ENCODE measurements at places on chromosomes 12 and 14.
A peak's percentile ranks its signal among the peaks of the same experiment; 100 is the strongest.

DNA sequence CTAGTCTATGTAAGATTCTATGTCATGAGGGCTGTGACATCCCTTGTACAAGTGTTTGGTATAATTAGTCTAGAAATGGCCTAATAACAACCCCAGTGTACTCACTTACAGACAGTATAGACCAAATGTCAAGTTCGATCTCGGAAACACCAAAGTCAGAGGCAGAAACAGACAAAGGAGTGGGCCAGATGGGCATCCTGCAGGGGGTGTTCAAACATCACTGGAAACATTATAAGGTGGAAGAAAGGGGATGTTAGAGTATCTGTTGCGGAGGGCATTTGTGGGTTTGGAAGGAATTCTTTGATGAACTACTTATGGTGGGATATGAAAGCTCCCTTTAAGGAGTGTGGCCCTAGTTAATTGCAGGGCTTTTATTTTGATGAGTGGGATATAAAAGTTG, 134.6 kb downstream of the ESR2 start:
- no peak for DNase-seq

GRCh38 chr14:88998027-88998426, 173.6 kb downstream of the TTC8 start:
- no peak for DNase-seq

GRCh38 chr14:84323450-84323849, 1206.5 kb upstream of the FLRT2 start:
- DNase-seq: peak; percentile 57

DNA sequence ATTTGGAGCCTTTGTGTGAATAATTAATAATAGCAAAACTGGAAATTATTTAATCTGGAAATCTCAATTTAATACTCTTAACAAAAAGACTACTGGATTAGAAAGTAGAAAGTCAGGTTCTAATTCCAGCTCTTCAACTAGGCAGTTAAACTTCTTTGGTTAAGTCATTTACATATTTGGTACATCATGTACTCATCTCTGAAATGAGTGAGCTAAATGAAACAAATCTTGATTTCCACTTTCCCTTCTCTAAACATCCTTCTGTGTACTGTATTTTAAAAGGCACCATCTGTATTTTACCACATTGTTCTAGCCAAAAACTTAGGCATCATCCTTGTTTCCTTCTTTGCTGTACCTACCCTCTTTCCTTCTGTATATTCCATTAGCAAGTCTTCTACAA, 26.9 kb downstream of the CRADD start:
- DNase-seq: no peak

GRCh38 chr14:105034315-105035039, 13.6 kb upstream of the CDCA4 start:
- no peak for DNase-seq

DNA sequence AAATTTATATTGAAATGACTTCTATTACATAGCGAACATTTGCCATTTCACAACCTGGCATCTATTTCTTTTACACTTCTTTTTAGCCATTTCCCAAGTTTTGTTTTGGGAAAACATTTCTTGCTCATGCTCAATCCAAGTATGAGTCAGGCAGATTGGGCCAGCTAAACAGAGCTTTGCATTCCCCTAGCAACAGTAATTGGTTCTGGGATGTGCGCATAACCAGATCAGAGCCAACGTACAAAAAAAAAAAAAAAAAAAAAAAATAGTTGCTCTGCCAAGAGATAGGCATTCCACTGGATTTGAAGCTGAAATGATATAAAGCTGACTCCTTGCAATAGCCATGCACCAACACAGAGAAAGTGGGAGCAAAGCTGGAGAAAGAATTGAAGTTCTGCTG, 37.5 kb downstream of the PLCZ1 start:
- no peak for DNase-seq

DNA sequence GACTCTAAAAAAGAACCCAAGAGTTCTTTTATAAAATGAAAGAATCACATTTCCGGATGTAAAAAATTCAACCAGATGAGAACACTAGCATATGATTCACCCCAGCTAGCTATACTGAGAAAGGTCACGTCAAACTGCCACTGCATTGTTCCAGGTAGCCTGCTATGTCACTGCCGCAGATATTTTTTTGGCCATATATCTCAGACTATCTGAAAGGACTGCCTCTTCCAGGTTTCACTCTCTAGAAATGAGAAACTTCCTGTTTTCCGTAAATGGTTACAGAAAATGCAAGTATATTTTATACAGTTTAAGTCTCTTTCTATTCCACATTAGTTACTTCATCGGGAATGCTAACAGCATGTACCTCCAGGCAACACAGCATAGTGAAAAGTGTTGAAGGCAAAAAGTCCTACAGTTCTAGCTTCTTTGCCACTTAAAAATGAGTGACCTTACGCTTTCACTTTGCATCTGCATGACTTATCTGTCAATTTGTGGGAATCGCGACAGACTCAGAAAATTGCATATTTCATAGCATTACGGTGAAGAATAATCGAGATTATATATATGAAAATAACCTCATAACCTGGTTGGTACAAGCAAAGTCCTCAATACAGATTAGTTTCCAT, 105.2 kb downstream of the MED13L start:
- peak; percentile 87 for DNase-seq

DNA sequence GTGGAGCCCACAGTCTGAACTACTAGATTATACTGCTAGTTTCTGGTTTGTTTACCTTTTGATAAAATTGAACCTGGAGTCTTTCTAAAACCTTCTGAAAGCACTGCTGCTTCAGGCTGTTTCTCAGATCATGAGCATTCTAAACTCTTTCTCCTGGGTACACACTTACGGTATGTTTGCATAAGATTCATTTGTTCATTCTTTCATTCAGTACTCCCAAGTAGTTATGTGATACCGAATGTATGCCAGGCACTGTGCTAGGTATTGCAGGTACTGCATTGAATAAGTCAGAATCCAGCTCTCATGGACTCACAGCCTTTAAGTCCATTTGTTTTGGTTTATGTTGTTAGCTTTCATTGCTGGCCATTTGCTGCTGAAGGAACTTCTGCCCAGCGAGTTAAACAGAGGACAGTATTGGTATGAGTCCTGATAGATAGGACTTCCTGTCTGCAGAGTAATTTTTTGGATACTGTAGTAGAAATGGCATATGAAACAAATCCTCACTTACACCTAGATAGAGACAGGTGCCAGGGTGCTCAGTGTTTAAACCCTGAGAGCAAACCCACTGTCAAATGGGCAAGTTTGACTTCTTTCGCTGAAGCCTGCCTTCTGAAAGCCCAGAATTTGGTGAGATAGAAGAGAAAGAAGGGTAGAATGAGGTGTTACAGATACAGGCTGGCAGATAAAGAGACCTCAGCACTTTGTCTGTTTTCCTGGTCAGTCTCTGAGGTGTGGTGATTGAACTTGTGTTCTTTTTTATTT, 2.1 kb downstream of the SUSD6 start:
- no peak for DNase-seq

- no peak for DNase-seq
These were observed 325.9 kb downstream of the GPHN start for GRCh38 chr14:66833816-66834215.

DNA sequence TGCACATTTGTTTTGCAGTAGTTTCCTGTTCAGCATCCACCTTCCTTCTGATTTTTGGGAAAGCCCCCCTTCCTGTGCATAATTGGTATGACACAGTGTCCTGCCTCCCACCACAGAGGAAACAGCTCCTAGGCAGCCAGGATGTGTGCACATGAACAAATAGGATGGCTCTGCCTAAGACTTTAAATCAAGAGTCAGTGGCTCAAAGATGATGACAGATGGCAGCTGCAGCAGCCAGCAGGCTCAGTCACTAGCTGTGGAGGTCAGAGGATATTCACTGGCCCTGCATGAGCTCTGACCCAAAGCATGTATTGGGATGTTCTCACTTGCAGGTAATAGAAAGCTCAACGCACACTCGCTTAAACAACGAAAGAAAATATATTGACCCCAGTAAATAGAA, 90.3 kb downstream of the KCNK10 start:
- no peak for DNase-seq

- peak; percentile 85 for DNase-seq
These were observed 1.1 kb downstream of the SLC6A15 start for GRCh38 chr12:84911271-84912197.

GRCh38 chr12:48489012-48489411, 6.7 kb downstream of the C12orf54 start:
- no peak for DNase-seq

- DNase-seq: no peak
These were observed 859.1 kb upstream of the FLRT2 start for GRCh38 chr14:84670796-84671195.

GRCh38 chr14:24100982-24101494, 6.9 kb downstream of the PCK2 start:
- DNase-seq: no peak

DNA sequence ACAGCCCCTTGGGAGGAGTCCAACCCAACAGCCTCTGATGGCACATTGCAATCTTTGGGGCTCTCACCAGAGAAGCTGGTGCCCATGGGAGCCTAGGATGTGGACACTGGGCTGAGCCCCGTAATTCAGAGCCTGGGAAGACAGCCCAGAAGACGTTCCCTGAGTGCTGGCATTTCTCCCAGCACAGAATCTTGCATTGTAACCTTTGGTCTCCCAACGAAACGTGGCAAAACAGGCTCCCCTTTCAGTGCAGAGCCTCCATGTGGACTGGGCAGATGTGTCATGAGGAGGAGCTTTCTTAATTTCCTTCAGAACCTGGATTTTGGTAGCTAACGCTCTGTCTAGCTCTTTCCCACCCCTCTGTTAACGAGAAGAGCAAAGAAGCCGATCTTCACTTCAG, 26.3 kb downstream of the BATF start:
- no peak for DNase-seq

DNA sequence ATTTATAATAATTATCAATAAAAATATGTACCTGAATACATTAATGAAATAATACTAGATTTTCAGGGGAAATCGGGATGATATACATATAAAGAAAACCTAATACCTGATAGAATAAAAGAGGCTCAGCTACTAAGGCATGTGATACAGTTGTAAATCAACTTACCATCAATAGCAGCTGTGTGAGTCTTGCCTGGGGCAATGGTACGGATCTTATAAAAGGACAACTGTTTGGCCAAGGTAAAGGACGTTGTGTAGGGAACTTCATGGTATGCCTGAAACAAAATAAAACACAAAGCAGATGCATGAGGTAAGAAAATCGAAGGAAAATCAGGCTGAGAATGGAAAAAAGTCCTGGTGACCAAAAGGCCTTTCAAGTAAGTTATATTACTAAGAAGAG, 25.4 kb downstream of the NEK9 start:
- no peak for DNase-seq

- DNase-seq: no peak
These were observed 151.7 kb upstream of the FUT8 start for GRCh38 chr14:65260786-65261185.

DNA sequence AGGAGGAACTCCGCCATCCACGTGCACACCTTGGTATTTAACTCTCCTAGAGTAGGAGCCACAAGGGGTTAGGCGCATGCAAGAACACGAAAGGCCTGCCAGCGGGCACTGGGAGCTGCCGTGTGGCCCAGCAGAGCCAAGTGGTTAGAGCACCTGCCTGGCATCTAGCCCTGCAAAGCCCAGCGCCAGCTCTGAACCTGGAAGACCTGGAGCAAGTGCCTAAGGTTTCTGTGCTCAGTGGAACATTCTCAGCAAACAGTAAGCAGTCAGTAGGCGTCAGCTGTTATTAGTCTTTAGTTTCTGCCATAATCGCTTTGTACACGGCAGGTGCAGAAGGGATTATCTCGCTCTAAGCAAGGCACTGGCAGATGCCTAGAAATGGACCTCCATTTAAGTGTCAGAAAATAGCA, 55.4 kb downstream of the SETD3 start:
- DNase-seq: no peak

DNA sequence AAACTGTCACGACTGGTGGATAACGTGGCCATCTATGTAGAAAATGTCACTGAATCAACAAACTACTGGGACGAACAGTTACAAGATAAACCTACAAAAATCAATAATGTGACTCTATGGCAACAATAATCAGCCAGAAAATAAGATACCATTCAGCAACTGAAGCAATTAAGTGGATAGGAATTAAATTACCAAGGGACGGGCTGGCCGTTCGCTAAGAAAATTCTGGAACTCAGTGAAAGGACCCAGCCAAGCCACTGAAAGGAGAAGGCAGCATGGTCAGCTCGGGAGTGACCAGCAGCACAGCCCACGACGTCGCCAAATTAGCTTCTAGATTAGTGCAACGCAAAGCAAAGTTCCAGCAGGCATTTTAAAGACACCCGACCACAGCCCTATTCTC, 33.6 kb upstream of the TMEM179 start:
- DNase-seq: no peak

GRCh38 chr12:42141981-42142606, 2.6 kb downstream of the GXYLT1 start:
- DNase-seq: no peak

- no peak for DNase-seq
These were observed 12.7 kb downstream of the SAMD4A start for GRCh38 chr14:54579621-54580020.

DNA sequence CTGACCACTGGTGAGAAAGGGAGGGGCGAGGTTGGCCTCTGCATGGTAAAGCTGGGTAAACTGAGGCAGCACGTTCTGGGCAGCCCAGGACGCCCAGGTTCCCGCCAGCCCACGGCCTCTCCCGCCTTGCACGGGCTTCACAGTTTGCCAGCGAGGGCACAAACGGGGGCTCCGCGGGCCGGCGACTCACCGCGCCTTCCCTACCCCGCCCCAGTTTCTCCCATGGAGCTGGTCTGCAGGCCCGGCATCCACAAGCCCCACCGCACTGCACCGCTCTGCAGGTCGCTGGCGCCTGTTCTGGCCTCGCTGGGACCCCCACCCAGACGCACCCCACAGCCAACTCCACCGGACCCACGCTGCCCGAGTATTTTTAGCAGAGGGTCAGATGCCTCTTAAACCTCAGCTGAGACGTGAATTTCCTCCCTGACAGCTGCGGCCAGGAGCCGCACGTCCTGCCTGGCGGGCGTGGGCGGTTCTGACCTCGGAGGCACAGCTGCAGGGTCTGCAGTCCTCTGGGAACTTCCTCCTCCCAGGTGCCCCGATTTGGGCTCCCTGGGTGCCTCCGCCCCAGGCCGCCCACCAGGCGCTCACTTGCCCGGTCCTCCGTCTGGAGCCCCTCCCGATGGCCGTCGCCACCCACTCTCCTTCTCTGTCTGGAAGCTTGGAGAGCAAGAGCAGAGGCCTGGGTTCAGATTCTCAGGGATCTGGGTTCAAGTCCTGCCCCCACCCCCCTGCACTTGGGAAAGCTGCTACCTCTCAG, 29.5 kb upstream of the INF2 start:
- DNase-seq: no peak

DNA sequence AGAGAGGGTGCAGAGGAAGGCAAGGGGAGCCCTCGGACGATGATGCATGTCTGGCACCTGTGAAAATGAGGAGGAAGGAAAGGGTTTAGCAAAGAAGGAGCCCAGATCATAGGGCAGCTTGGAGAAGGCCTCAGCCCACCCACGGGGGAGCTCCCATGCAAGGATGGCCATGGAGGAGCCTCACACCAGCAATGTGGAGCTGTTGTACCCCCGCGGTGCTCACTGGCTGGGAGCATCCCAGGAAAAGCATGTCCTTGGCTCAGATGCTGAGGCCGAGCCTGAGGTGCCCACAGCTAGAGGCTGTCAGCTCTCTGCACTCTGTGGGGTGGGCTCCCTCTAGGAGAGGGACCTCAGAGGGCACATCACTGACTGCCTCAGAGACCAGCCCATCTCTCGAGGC, 622.6 kb downstream of the AACS start:
- DNase-seq: no peak

- DNase-seq: no peak
These were observed 146.3 kb upstream of the RMST start for GRCh38 chr12:97316321-97316720.

GRCh38 chr14:76537906-76538647, 162.1 kb downstream of the ESRRB start:
- no peak for DNase-seq

GRCh38 chr14:29925101-29925722, 2.4 kb downstream of the PRKD1 start:
- no peak for DNase-seq
